HAP-1 (cell line): ENCODE measurements at places on chromosomes 5 and 9.

GRCh38 chr9:87699835-87700234 lies 26.1 kb upstream of the CTSL start:
- no peak for DNase-seq

- no peak for DNase-seq
Observed at GRCh38 chr5:141853895-141854626, 24.1 kb downstream of the PCDH1 start.

DNA sequence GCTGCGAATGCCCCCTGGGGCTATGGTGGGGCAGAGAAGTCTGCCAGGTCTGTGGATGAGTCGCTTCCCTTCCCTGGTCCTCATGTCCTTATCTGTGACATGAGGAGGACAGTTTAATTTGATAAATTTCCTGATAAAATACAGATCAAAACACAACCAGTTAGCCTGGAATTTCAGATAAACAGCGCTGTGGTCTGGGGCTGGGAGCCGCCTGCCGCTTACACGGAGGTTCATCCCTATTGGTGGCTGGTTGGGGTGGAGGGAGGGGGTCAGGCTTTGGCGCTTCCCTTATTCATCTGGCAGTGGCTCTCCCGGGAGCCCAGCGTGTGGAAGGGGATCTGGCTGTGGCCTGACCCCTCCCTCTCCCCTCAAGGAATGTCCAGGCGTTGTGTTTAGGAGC lies 17.9 kb downstream of the CRB2 start:
- DNase-seq = peak; percentile 51

GRCh38 chr5:137573376-137573775 lies 74.2 kb upstream of the SPOCK1 start:
- DNase-seq = no peak

- no peak for DNase-seq
Observed at GRCh38 chr9:91376239-91376638, 14.5 kb upstream of the AUH start.

- no peak for DNase-seq
Observed at GRCh38 chr5:56176871-56177533, 56.1 kb downstream of the ANKRD55 start.

GRCh38 chr5:159758189-159758588 lies 158.1 kb upstream of the ADRA1B start:
- DNase-seq = no peak

DNA sequence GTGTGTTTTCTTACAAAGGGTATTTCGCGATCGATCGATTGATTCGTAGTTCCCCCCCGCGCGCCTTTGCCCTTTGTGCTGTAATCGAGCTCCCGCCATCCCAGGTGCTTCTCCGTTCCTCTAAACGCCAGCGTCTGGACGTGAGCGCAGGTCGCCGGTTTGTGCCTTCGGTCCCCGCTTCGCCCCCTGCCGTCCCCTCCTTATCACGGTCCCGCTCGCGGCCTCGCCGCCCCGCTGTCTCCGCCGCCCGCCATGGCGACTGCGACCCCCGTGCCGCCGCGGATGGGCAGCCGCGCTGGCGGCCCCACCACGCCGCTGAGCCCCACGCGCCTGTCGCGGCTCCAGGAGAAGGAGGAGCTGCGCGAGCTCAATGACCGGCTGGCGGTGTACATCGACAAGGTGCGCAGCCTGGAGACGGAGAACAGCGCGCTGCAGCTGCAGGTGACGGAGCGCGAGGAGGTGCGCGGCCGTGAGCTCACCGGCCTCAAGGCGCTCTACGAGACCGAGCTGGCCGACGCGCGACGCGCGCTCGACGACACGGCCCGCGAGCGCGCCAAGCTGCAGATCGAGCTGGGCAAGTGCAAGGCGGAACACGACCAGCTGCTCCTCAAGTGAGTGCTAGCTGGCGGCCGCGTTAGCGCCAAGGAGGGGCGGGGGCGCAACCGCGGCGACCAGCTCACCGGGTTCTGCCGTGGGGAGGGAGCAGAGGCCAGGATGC lies 480 bp downstream of the LMNB1 start:
- peak; percentile 53 for DNase-seq

- DNase-seq = no peak
Observed at GRCh38 chr9:89884356-89885083, 279.7 kb downstream of the GADD45G start.

GRCh38 chr9:13665418-13666066 lies 386.1 kb upstream of the MPDZ start:
- DNase-seq = no peak

- DNase-seq = no peak
Observed at GRCh38 chr9:14277244-14277643, 36.7 kb downstream of the NFIB start.

DNA sequence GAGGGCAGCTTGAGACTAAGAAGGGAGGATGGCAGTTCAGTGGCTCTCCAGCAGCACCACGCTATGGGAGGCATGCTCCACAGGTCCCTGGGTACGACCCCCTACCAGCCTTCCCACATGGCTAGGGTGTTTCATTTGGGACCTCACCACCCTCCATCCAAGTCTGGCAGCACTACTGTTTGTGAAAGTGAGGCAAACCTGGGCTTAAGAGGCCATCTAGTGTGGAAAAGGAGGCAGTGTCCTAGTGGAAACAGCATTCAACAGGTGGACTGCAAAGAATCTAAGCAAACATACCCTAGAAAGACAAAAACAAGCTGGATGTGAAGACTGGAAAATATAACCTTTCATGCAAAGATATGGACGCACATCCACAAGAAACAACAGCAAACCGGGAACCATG lies 4.8 kb upstream of the C5orf47 start:
- DNase-seq = no peak

GRCh38 chr5:79235261-79235633 lies 684 bp upstream of the JMY start:
- DNase-seq = peak; percentile 52

GRCh38 chr5:143921525-143922311 lies 109.8 kb downstream of the HMHB1 start:
- no peak for DNase-seq

DNA sequence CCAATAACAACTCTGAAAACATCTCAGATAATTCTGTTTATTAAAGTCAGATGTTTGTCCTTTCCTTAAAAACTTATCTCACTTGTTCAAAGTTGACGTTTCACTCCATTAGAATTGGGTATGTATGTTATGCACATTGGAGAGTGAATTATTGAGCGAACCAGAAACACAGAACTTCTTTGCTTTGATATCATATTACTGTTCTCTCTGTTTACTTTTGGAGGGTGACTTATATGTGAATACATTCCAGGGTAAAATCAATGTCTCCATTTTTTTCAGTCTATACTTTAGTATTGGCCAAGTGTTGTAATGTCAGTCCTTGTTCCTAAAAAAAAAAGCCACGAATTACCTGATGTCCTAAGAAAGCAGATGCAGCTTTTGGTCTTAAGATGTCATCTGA lies 307.4 kb downstream of the CSNK1G3 start:
- no peak for DNase-seq

- no peak for DNase-seq
Observed at GRCh38 chr5:17374973-17375742, 122.9 kb upstream of the TAF11L2 start.

DNA sequence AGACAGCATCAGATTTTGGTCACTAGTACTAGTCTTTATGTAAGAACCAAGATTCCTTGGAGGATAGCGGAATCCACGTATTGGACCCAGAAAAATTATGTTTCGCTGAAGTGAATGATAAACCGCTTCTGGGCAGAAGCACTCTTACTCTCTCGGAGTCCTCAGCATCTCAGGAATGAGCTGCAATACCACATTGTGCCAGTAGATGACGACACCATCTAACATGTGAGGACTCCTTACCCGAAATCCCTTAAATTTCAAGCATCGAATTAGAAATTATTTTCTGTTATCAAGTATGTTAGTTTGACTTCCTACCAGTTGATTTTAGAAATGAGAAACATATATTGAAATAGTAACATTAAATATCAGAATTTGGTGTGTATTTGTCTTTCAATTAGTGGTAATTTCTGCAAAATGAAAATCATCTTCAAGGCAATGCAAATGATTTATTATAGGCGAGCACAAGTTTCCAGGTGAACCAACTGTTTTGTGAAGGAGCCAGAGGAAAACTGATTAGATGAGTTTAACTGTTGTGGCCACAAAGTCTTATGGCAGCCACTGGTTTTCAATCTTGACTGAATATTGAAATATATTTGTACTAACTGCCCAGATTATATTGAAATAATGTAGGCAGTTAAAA lies 66.0 kb upstream of the CAMK4 start:
- peak; percentile 58 for DNase-seq

DNA sequence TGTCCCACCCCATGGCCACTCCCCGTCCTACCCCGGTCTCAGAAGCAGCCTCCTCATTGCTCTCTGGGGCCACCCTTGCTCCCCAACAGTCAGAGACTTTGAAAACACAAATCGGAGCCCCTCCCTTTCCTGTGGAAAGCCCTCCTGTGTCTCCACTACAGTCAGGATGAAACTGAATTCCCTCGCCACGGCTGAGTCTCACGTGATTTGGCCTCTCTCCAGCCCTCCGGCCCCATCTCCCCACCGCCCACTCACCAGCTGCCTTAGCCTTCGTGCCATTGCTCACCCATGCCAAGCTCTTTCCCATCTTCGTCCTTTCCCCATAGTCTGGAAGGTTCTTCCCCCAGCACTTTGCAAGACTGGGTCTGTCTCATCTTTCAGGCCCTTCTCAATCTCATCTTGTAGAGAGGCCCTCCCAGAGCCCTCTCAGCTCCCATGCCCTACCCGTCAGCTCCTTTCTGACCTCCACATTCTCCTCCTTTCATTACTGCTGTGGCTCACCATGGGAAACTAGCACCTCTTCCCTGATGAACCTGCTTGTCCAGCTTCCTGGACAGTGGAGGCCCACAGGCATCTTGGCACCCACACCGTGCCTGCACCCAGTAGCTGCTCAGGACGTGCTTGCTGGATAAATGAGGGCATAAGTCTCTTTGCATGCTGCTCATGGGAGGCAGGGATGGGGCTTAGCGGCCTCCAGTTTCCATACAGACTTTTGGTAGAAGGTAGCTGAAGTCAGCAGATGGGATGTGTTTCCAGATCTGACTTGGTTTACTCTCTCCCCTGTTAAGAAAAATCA lies 126.4 kb upstream of the COL5A1 start:
- no peak for DNase-seq

DNA sequence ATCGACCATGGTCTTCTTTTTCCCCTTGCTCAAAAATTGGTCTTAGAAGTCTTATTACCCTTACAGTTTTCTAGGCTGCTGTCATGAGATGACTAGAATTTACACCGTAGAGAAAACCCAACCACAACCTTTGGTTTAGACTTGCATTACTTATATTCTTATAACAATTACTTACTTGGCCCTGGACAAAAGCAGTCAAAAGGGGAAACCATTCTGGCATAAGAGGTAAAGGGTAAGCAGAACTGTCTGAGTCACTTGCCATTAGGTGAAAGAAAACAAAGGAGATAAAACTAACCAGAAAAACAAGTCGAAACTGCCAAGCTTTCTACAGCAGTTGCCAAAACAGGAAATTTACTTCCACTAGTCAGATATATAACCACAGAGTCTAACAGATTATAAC lies 17.9 kb downstream of the TMEM245 start:
- DNase-seq = no peak

DNA sequence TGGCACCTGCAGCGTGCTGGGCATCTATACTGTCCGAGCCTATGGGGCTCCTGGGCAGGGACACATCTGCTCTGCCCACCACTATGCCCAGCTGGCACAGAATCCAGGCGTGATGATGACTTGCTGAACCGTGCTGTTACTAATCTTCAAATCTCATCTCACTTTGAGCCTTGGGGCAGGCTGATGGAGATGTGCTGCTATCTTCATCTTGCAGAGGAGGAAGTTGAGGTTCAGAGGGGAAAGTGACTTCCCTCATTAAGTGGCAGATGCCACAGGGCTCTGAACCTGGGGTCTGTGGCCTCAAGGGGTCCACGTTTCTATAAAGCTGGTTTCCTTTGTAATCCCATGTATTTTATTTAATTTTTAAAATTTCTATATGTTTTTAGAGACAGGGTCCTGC lies 4.7 kb downstream of the SLC2A6 start:
- no peak for DNase-seq

DNA sequence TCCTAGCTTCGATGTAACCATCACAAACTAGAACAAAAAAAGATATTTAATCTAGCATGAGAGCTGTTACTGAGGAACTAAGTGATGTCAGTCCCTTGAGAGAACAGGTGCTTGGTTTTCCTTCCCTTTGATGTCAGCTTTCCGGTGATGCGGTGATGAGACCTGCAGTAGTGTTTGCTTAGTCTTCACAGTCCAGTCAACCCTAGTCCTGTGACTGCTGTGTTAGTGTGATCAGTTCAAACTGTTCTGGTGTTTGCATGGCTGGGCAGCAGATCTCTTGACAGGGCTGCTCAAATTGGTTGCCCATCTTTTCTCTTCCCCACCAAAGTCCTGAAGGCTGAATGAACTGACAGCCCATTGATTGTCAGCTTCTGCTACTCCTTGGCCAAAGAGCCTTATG lies 608.6 kb upstream of the DAB2 start:
- no peak for DNase-seq

- no peak for DNase-seq
Observed at GRCh38 chr5:150397146-150397781, 15.4 kb downstream of the CD74 start.

GRCh38 chr5:93273176-93273575 lies 307.8 kb downstream of the NR2F1-AS1 start:
- DNase-seq = no peak

DNA sequence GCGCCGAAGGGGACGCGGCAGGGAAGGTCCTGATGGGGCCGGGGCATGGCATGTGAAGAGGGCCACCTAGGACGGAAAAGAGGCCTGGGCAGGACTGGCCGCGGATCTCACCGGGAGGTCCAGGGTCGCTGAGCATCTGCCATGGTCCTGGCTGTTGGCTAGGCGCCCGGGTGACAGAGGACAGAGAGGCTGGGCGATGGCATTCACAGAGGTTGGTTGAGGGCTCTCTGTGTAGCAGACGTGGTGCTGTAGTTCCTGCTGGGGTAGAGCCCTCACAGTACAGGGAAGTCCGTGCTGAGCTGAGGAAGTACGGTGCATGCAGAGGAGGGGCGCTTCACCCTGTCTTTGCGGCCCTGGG lies 427 bp downstream of the PCYOX1L start:
- DNase-seq = peak; percentile 48

- peak; percentile 88 for DNase-seq
Observed at GRCh38 chr9:137299938-137300337, 2.1 kb downstream of the NRARP start.
